ENCODE measurements at places on chromosomes 16 and 17.
A peak's percentile ranks its signal among the peaks of the same experiment; 100 is the strongest.

DNA sequence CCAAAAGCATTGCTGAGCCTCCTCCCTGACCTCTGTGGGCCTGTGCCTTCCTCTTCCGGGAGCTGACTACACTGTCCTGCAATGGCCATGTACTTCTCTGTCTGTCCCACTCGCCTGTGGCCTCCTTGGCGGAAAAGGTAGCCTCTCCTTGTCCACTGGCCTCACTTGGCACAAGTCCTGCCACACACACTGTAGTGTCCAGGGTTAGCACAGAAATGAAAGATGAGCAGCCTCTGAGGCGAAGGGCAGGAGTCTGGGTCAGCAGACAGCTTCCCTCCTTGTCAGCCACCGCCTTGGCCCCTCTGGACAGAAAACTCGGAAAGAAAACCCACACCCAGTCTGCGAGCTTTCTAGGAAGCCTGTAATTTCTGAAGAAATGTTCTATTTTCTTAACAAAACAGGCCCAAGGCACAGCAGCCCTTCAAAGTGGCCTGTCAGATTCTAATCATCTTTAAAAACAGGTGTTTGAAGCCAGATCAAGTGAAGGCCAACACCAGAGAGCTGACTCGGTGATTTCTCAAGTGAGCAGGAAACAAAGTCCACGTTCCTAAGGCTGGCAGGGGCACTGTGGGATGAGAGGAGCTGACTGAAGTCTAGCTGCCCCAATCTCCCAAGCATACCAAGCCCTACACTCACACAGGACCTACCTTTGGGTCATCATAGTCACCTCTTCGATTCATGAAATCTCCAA, 67.2 kb downstream of the GTF3C1 start:
- peak; percentile 3 for DNase-seq

GRCh38 chr17:60439501-60439900, 17.2 kb downstream of the CHCT1 start:
- DNase-seq = peak; percentile 59

DNA sequence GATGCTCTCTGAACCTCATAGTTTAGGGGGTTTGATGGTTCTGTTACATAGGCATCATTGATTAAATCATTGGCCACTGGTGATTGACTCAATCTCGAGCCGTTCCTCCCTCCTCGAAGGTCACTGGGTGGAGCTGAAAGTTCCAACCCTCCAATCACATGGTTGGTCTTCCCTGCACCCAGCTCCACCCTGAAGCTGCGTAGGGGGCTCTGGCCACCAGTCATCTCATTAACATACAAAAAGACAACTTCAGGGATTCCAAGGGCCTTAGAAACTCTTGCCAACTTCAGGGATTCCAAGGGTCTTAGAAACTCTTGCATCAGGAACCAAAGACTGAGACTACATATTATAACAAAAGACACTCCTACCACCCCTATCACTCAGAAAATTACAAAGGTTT, 306.5 kb upstream of the TNRC6C start:
- DNase-seq = no peak

DNA sequence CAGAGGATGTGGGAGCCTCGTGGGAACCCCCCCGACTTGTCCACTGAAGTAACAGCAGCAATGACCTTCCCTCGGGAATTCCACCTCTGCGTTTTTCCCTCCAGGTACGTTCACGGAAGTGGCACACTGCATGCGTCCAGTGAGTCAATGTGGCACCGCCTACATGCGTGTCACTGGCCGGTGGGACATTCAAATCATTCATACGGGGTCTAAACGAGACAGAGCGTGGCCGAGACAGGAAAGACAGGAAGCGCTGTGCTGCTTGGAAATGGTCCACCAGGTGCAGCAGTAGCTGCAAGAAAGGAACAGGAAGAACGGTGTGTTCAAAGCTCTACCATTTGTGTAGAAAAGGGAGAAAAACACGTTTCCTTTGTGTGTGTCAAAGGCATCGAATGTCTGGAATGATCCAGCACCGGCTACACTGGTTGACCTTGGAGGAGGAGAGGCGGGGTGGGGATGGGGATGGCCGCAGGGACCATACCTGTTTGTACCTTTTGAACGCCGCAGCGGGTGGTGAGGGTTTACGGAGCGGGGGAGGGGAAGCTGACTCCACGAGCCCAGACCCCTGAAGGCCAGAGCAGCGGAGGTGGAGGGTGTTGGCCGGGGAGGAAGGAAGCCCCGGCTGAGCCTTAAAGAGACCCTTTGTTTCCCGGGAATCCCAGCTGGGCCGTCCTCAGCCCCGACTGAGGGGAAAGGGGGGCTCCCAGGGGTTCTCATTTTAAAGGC, 1.7 kb upstream of the PGAP6 start:
- no peak for DNase-seq

DNA sequence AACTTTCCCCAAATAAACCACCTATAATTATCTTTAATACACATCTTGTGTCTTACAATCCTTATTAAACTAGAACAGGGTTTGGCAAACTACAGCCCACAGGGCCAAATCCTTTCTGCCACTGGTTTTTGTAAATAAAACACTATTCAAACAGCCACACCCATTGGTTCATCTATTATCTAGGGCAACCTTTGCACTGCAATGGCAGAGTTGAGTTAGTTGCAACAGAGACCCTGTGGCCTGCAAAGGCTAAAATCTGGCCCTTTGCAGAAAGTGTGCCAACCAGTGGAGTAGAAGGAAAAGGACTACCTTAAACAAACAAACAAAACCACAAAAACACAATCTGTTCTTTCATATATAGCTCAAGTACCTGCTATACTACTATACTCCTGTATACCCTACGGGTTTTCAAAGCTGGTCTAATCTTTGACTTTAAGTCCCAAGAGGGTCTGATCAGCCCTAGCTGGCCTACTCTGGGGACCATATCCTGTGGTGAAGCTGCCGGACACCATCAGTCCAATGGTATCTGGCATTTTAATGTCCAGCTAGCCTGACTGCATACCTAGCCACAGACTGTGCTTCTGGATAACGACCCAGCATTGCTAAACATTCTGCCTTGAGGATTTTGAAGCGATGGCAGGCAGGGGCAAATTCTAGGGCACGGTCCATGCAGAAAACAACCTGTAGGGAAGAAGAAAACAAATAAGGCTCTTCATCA, 23.3 kb downstream of the CNP start:
- DNase-seq = no peak

DNA sequence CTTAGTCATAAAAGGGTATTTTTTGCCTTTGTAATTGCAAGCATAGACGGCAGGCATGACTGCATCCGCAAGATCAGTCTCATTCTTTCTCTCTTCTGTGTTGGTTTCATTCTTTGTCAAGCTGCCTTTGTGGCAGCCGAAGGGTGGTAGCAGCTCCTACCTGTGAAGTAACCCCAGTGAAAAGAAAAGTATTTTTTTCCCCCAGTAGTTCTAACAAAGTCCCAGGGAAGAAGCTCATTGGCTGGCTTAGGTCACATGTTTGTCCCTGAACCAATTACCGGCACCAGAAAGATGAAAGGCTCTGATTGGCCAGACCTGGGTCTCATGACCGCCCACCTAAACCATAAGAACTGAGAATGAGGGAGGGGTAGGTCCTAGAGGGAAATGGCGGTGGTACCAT, 110.7 kb downstream of the RAP1GAP2 start:
- no peak for DNase-seq

- peak; percentile 93 for DNase-seq
These were observed 65.2 kb upstream of the ZNF469 start for GRCh38 chr16:88317613-88317965.

GRCh38 chr16:74734361-74735161, 33.9 kb upstream of the MLKL start:
- peak; percentile 83 for DNase-seq

DNA sequence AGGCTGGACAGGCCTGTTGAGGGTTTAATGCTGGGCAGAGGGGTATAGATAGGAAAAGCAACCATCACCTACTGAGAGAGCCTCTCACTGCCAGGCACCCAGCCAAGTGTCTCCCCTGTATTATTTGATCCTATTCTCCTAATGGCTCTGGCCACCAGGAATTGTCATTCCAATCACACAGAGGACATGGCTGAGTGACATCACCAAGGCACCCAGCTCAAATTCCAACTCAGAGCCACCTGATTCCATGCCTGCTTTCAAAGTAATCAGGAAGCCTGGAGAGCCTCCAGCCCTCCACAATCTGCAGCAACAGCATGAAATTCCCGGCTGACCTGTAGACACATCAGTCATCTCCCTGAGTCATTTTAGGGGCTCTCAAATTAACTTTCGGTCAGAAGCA, 368.9 kb upstream of the C16orf82 start:
- DNase-seq = no peak

- DNase-seq = no peak
These were observed 71.1 kb downstream of the LMF1 start for GRCh38 chr16:899683-900060.

DNA sequence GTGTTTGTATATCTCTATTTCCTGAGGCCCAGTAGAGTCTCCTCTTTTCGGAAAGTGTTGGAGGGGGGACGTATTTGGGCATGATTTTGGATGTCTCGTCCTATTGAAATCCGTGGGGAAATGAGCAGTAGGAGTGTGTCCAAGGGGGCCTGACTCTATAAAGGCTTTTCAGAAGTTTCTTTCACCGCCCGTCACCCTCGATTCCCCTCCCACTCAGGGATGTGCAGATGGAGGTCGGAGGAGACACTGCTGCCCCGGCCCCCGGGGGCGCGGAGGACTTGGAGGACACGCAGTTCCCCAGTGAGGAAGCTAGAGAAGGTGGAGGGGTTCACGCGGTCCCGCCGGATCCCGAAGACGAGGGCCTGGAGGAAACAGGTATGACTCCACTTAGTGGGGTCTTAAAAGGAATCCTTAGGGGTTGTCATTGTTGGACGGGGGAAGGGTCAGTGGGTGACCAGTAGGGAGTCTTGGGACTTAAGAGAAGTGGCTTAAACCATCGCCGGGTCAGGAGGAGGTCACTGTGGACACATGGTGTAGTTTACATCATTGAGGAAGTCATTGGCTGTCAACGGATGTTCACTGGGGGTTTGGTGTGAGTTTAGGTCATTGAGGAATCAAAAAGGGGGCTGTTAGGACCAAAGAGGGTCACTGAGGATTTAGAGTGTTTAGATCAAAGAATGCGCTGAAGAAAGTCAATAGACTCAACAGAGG, 424 bp downstream of the MON1B start:
- peak; percentile 78 for DNase-seq

DNA sequence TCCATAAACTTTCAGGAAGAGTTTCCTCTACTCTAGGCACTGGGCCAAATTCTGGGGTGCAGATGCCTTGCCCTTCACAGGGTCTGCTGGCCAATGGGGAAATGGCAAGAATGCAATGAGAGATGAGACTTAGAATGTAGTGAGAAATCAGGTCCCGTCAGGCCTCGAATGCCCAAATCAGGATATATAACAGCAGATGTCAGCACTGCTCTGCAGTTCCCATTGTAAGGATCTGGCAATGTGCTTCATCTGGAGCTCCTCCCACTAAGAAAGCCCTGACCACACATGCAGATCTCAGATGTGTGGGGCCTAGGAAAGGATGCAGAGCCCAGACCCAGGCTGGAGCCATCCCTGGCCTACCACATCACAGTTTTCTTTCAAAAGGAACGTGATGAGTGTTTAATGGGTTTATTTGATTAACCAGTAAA, 13.9 kb upstream of the LPCAT2 start:
- peak; percentile 87 for DNase-seq

- no peak for DNase-seq
These were observed 56.4 kb upstream of the MGAT5B start for GRCh38 chr17:76811834-76812233.

GRCh38 chr17:49910094-49910857, 58.7 kb upstream of the DLX4 start:
- DNase-seq = no peak

GRCh38 chr16:21646721-21647561, 5.5 kb downstream of the IGSF6 start:
- DNase-seq = no peak

- DNase-seq = no peak
These were observed 128.0 kb upstream of the CACNG5 start for GRCh38 chr17:66706851-66707450.

DNA sequence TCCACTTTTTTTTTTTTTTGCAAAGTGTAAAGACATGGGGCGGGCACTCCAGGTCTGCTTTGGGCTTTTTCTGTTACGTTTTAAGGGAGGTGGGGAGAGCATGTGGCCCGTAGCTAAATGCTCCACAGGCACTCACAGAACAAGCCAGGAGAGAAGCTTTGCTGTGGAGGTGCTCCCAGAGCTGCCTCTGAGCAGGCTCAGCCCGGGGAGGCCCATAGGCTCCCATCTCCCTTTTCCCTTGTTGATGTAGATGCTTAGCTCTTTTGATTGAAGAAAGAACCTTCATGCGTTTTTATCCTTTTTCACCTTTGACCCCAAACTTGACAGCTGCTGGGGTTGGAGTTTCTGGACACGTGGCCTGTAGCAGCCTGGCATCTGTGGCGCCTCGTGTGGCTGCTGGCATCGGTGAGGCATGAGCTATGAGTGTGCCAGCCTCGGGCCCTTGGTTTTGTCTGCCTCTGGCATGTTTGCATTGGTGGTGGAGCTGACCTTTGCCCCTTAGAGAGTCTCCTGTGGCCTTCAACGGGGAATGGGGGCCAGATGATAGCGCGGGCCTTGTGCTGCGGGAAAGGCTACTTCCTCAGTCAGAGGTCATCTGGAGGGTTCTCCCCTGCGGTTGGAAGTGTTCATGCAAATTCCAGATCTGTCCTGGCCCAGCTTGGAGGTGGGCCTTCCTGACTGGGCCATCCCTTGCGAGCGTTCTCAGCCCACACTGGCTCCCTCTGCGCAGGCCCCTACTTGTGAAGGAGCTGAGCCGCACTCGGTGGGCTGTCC, 20.0 kb upstream of the IL17C start:
- DNase-seq = peak; percentile 61

GRCh38 chr17:69870751-69871199, 204.2 kb upstream of the KCNJ16 start:
- no peak for DNase-seq

DNA sequence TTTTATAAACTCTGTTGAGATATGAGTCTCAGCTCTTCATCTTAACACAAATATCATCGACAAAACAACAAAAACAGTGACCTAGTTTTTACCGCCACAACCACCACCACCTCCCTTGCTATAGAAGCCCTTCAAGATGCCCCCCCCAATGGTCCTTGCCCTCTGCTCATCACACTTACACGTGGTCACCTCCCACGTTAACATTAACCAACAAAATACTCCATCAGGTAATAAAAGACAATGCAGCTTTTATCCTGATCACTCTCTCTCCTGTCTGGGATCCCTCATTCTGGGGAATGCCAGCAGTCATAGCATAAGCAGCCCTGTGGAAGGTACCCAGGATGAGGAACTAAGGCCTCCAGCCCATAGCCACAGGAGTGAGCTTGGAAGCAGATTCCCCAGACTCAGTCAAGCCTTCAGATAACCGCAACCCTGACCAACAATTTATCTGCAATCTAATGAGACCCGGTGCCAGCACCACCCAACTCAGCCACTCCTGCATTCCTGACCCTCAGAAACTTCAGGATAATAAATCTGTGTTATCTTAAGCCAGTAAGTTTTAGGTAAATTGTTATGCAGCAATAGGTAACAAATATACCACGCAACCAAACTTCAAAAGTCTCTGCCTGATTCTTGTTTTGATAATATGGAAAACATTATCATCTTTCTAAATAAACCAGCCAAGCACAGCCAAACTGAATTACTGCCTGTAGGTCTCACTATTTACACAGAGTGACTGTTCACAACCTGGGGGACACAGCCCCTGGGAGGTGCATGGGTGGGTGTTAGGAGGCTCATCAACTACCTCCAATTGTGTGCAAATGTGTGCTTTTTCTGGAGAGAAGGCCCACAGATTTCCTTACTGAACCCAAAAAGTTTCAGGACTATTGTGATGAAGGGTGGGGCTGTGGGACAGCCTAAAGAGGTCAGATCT, 6.1 kb downstream of the PECAM1 start:
- no peak for DNase-seq

GRCh38 chr17:67902511-67903231, 77.4 kb downstream of the BPTF start:
- DNase-seq = no peak

GRCh38 chr16:1397779-1398178, 16.7 kb downstream of the UNKL start:
- DNase-seq = no peak

GRCh38 chr16:6510261-6510660, 822.4 kb upstream of the RBFOX1 start:
- DNase-seq = no peak
